Stimulated activated CD4-positive, alpha-beta T cell treated with anti-CD3 and anti-CD28 coated beads, Interleukin-1b, Interleukin-23, amount 100 ng/mL, for 24 hours (primary cell): ENCODE measurements at places on chromosomes 1 and 21.

DNA sequence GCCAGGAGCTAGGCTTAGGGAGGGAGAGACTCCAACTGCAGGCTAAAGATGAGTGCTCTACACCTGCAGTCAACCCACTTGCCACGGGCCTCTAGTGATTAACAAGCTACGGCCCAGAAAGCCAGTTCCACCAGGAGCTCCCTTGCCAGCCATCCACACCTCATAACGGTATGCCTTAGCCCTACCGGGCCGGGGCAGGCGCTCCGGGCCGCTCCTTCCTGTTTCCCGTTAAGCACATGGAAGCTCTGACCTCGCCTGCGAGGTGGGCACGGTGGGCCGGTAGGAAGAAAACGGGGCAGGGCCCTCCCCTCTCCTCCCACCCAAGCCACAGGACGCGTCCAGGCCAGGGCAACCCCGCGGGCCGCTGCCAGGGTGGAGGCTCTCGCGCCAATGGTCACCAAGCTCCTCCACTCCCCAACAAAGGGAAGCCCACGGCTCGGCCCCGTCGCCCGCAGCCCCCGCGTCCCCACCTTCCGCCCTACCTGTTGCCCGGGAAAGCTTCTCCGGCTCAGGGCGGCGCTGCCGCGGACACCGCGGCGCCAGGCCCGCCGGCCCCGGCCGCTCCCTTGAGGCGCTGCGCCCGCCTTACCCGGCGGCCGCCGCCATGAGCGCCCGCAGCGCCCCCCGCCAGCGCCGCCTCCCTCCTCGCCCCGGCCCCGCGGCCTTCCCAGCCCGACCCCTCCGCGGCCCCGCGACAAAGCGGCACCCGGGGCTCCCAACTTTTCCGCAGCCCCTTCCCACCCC, 627 bp downstream of the CERS2 start:
- peak; percentile 31 for DNase-seq

DNA sequence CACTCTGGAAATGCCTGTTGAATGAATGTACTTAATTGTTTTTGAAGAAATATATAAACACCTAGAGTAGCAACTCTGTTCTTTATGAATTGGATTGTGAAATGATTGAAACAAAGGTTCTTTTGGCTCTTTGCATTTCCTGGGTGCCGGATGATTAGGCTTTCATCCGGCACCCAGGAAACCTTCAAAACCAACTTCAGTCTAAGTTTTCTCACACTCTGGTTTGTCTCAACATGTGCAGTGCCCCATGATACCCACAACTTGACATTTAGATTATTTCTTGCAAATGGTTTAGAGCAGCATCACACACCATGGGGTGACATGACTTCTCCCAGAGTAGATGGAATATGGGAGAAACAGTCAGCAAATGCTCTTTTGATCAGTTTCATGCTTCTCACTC, 354.9 kb downstream of the BARHL2 start:
- no peak for DNase-seq

DNA sequence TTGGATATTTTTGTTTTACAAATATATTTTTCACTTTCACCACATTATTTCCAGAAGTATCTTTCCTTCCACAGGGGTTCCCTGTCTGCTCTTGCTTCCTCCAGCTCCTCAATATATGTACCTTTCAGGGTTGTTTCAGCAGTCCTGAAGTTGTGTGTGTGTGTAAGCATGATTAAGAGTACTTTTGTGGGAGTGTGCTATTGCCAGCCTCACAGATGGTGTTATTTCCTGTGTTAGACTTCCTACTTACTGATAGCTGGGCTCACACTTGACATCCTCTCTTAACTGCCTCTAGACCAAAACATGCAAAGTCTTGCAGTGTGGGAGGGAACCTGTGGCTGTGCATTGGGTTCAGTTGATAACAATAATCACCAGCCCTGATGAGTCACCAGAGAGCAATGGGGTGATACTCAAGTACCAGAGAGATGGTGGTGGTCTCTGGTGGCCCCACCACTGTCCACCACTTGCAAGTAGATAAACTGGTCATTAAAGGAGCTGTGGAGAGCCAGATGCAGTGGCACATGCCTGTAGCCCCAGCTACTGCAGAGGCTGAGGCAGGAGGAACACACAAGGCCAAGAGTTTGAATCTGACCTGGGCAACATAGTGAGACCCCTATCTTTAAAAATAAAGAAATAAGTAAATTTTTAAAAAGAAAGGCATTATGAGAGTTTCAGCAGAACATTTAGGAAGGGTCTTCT, 126.7 kb downstream of the NR5A2 start:
- no peak for DNase-seq

DNA sequence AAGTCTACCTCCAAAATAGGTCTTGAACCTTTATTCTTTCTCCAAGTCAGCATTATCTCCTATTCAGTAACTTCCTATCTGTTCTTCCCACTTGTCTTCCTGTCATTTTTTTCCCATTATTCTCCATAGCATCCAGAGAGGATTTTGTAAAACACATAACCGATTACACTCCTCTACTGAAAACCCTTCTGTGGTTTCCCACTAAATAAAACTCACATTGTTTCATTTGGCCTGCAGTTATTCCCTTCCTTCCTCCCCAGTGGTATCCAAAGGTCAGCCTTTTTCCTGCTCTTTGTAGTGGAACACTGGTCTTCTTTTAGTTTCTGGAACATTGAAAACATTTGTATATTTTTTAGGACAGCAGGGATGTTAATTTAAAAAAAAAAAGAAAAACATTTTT, 266.0 kb downstream of the GPR52 start:
- DNase-seq: no peak

DNA sequence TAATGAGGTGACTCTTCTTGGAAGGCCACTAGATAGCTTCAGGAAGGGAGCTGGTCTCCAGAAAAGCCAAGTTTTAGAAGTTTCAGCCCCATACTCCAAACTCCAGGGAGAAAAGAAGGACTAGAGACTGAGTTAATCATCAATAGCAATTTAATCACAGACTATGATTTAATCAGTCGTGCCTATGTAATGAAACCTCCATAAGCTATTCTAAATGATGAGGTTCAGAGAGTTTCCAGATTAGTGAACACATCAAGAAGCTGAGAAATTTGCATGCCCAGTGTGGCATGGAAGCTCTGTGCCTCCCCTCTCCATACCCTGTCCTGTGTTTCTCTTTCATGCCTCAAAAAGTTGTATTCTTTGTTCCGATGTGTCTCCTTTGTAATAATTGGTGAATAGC, 49.2 kb upstream of the CCDC190 start:
- DNase-seq: no peak

DNA sequence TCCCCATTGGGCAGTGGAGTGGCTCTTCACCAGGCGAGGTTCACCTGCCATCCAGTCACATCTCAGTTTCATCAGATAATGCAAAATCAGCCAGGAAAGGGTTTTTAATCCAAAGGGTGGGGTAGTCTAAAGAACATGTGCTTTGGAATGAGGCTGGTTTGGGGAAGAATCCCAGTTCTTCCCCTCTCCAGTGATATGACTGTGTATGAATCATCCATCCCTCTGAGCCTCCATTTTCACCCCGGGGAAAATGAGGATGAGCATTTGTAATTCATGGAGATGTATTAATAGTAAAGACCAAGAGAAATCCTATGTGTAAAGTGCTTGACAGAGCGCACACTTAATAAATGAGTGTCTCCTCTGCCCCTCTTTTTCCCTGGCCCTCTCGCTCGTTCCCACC, 215.1 kb upstream of the FGGY start:
- DNase-seq: no peak

- DNase-seq: no peak
Measured at GRCh38 chr1:108511764-108512163, 48.1 kb upstream of the EEIG2 start.

GRCh38 chr1:27804791-27805190, 25.8 kb upstream of the PPP1R8 start:
- DNase-seq: no peak

GRCh38 chr1:55233145-55233777, 18.1 kb upstream of the USP24 start:
- DNase-seq: no peak
